H1 (cell line): ENCODE measurements at places on chromosomes 7 and 10. TPM values are rescaled to one million over a fixed set of nuclear protein-coding genes. Genes with fewer than 3 reads are reported as not detected.

- no peak overlapping the region for H3K4me3 ChIP-seq
- no peak for DNase-seq
- no peaks in the 10 kb centered on the region for H3K36me3 ChIP-seq
- H3K27me3 ChIP-seq, result no peaks in the 10 kb centered on the region
- H3K27ac ChIP-seq, result no peak overlapping the region
Measured at GRCh38 chr10:78656417-78657162, 412.2 kb upstream of the ZMIZ1 start.

Gene SPDYE6
- not detected in 2 replicates for total RNA-seq

DNA sequence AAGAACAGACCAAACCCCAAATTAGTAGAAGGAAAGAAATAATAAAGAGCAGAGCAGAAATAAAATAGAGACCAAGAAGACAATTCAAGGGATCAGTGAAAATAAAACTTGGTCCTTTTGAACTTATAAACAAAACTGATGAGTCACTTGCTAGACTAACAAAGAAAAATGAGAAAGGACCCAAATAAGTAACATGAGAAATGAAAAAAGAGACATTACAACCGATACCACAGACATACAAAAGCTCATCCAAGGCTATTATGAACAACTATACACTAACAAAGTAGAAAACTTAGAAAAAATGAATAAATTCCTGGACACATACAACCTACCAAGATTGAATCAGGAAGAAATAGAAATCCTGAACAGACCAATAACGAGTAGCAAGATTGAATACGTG, 414.5 kb downstream of the HTR7 start:
- peaks cover 2% of the 10 kb centered on the region for H3K27me3 ChIP-seq
- no peak overlapping the region for H3K27ac ChIP-seq
- no peak overlapping the region for H3K4me3 ChIP-seq
- no peaks in the 10 kb centered on the region for H3K4me1 ChIP-seq
- no peaks in the 10 kb centered on the region for H3K36me3 ChIP-seq

DNA sequence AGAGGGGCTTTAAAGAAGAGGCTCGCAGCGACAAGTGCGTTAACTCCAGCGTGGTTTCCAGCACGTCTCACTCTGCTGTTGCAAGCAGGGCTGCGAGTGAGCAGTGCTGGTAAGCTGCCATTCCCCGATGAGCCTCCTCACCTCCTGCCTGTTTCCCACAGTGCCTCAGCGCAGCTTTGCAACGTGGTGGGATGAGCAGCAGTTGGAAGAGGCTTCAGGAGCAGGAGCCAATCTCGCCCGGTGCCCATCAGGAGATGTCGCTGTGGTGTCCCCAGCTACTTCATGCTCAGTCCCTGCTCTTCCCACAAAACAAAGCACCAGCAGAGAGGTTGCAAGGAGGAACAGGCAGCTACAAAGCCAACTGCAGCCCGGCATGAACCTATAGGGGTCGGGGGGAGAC, 2.4 kb upstream of the ADARB2 start:
- H3K36me3 ChIP-seq, result no peaks in the 10 kb centered on the region
- no peak overlapping the region for H3K4me3 ChIP-seq
- no peak overlapping the region for H3K27ac ChIP-seq

GRCh38 chr7:107474104-107474521, 4.3 kb downstream of the GPR22 start:
- H3K27ac ChIP-seq, result no peak overlapping the region
- no peak for DNase-seq
- no peaks in the 10 kb centered on the region for H3K27me3 ChIP-seq
- no peak overlapping the region for H3K4me3 ChIP-seq
- no peaks in the 10 kb centered on the region; the same call in 1 of the 2 replicates for H3K4me1 ChIP-seq

DNA sequence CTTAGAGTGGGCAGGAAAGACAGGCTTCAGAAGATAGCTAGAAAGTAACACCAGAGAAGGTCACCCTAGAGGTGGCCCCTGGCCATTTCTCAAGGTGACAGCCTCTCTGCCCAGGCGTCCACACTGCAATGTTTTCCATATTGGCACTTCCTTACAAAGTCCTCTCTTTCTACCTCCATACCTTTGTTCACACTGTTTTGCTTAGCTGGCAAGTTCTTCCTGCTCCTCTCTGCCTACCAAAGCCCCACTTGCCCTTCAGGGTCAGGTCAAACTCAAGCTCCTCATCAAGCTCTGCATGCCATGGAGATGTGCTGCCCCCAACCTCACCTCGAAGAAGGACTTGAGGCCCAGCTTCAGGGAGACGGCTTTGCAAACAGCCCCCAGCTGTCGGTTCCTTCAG, 190.9 kb downstream of the KCNMA1 start:
- H3K27me3 ChIP-seq, result no peaks in the 10 kb centered on the region
- no peaks in the 10 kb centered on the region for H3K36me3 ChIP-seq
- no peak overlapping the region for H3K4me3 ChIP-seq
- no peaks in the 10 kb centered on the region for H3K4me1 ChIP-seq

DNA sequence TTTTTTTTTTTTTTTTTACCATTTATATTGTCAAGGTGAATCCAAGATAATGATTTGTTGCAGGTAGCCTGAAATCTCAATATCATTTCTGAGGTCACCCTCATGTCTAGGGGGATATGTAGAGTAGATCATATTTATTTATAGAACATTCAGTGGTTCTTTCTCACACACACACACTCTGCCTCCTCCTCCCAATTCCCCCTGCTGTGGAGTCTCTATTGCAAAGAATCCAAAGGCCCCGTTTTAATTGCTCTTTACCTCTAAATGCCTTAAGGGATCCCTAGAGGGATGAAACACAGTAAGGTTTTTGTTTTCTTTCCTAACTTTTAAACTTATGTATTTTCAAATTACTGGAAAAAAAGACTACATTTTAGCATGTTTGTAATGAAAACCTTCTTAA, 170.0 kb downstream of the PRKG1 start:
- peaks cover 2% of the 10 kb centered on the region; the same call in 1 of the 2 replicates for H3K4me1 ChIP-seq
- no peak for DNase-seq
- no peak overlapping the region for H3K4me3 ChIP-seq
- H3K36me3 ChIP-seq, result no peaks in the 10 kb centered on the region

- H3K4me3 ChIP-seq, result no peak overlapping the region
- H3K4me1 ChIP-seq, result no peaks in the 10 kb centered on the region
- DNase-seq, result peak; percentile 61
- no peaks in the 10 kb centered on the region for H3K36me3 ChIP-seq
Measured at GRCh38 chr7:104341546-104341945, 13.1 kb downstream of the LHFPL3 start.

Gene COBL
- 36.5 and 40.4 TPM in 2 replicates for total RNA-seq

GRCh38 chr7:21194936-21195335, 232.9 kb upstream of the SP4 start:
- no peak overlapping the region for H3K4me3 ChIP-seq
- H3K4me1 ChIP-seq, result no peaks in the 10 kb centered on the region
- no peak overlapping the region for H3K27ac ChIP-seq
- H3K27me3 ChIP-seq, result no peaks in the 10 kb centered on the region
- no peaks in the 10 kb centered on the region for H3K36me3 ChIP-seq

DNA sequence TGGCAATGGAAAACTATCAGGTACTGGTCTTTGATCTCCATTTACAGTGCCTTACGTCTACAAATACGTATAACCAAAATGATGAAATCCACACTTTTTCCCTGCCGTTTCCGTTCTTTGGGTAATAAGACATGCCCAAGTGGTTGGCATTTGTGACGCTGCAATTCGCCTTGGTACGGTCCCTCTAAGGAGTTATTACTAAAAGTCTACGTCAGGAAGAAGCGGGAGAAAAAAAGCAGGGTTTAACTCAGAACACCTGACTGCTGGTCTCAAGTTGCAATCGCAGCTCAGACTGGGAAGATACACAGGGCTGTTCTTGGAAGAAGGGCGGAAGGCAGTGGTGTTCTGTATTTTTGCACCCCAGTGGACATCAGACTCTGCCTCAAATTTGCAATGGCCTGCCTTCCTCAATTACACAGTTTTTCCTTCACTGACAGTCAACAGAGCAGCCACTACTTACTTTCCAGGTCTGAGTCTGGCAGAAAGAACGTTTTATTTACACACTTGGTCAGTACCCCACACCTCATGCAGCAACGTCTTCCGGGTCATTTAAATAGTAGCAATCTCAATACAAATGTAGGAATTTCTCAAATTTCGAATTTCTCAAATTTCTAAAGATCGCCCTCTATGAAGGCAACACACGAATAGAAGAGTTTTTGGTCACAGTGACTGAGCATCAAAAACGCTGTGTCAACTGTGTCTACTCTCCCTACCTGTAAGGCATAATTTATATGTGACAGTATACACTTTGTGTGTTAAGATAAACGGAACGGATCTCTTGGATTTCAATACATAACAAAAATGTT, 2.1 kb downstream of the BAIAP2L1 start:
- no peaks in the 10 kb centered on the region for H3K27me3 ChIP-seq
- no peak overlapping the region for H3K27ac ChIP-seq
- no peaks in the 10 kb centered on the region for H3K36me3 ChIP-seq
- DNase-seq, result no peak

GRCh38 chr10:12435348-12435747, 86.0 kb downstream of the CAMK1D start:
- no peaks in the 10 kb centered on the region for H3K27me3 ChIP-seq
- H3K4me3 ChIP-seq, result no peak overlapping the region
- no peaks in the 10 kb centered on the region for H3K36me3 ChIP-seq
- no peak overlapping the region for H3K27ac ChIP-seq
- DNase-seq, result no peak

- H3K4me1 ChIP-seq, result peaks cover 6% of the 10 kb centered on the region; the same call in 1 of the 2 replicates
- no peak overlapping the region for H3K4me3 ChIP-seq
- H3K36me3 ChIP-seq, result no peaks in the 10 kb centered on the region
- no peaks in the 10 kb centered on the region; the same call in 1 of the 2 replicates for H3K27me3 ChIP-seq
Measured at GRCh38 chr10:78751716-78752115, 317.1 kb upstream of the ZMIZ1 start.

Gene C10orf105
- 0.48 and 0.73 TPM in 2 replicates for total RNA-seq

GRCh38 chr10:94200146-94200837, 162.4 kb downstream of the NOC3L start:
- no peaks in the 10 kb centered on the region for H3K27me3 ChIP-seq
- DNase-seq, result no peak
- no peaks in the 10 kb centered on the region for H3K4me1 ChIP-seq
- H3K27ac ChIP-seq, result no peak overlapping the region
- no peak overlapping the region for H3K4me3 ChIP-seq

GRCh38 chr7:122528879-122529481, 169.9 kb downstream of the RNF133 start:
- no peak for DNase-seq
- no peak overlapping the region for H3K4me3 ChIP-seq
- no peak overlapping the region for H3K27ac ChIP-seq
- no peaks in the 10 kb centered on the region for H3K4me1 ChIP-seq
- H3K36me3 ChIP-seq, result no peaks in the 10 kb centered on the region

Gene PHKG1
- 0.61 TPM in 1 of 2 replicates, not detected in the other for total RNA-seq

Gene ELOVL3
- 0.31 TPM in 1 of 2 replicates, not detected in the other for total RNA-seq

Gene STEAP1B
- 8.6 and 8.7 TPM in 2 replicates for total RNA-seq

DNA sequence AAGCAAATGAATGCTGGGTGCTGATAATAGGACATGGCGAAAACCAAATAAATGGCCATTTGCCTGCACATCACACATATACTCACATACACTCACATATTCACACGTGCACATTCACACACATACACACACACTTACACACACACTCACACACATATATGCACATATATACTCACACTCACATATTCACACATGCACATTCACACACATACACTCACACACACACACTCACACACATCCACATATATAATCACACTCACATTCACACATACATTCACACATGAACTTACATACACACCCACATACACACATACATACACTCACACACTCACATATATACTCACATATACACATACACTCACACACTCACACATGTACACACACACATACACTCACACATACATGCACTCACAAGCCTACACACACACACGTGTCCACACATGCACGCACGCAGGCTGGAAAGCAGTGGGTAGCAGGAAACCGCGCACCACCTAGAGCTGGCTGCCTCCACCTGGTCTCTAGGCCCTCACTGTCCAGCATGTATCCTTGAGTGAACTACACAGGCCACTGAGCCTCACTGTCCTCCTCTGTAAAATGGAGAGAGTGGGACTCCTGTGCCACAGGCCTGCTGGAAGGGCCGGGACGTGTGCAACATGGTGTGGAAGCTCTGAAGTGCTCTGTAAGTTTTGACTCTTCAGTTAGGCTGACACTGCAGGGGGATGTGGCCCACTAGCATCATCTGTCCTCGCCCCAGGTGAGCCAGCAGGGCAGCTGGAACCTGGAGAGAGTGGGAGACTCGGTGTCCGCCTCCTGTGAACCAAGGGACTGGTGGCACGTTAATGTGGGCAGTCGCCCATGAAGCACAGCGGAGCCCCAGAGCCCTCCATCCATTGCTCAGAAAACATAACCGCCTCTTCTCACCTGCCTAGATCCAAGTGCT, 14.9 kb downstream of the TMEM72 start:
- H3K4me1 ChIP-seq, result no peaks in the 10 kb centered on the region
- no peaks in the 10 kb centered on the region for H3K36me3 ChIP-seq
- H3K27ac ChIP-seq, result no peak overlapping the region

Gene HMX3
- 0.27 TPM in 1 of 2 replicates, not detected in the other for total RNA-seq

GRCh38 chr10:118809357-118810220, 54.8 kb upstream of the CACUL1 start:
- H3K4me1 ChIP-seq, result peaks cover 3% of the 10 kb centered on the region; the same call in 1 of the 2 replicates
- no peaks in the 10 kb centered on the region for H3K27me3 ChIP-seq
- H3K27ac ChIP-seq, result no peak overlapping the region
- no peak overlapping the region for H3K4me3 ChIP-seq
- DNase-seq, result no peak

- no peak overlapping the region for H3K27ac ChIP-seq
- no peaks in the 10 kb centered on the region for H3K27me3 ChIP-seq
- H3K36me3 ChIP-seq, result no peaks in the 10 kb centered on the region
- H3K4me1 ChIP-seq, result no peaks in the 10 kb centered on the region
Measured at GRCh38 chr10:71694039-71694501, 25.5 kb downstream of the C10orf105 start.

Gene AKR1D1
- not detected in 2 replicates for total RNA-seq

- H3K27ac ChIP-seq, result no peak overlapping the region
- DNase-seq, result no peak
- H3K36me3 ChIP-seq, result no peaks in the 10 kb centered on the region
- no peaks in the 10 kb centered on the region for H3K27me3 ChIP-seq
- H3K4me1 ChIP-seq, result no peaks in the 10 kb centered on the region; the same call in 1 of the 2 replicates
Measured at GRCh38 chr7:69042138-69042537, 556.1 kb upstream of the AUTS2 start.

Gene COL17A1
- 0.37 and 1.9 TPM in 2 replicates for total RNA-seq

GRCh38 chr10:71319042-71319799, at the start of gene SLC29A3:
SLC29A3 (plus strand) TSS chr10:71319259; CDS start chr10:71319310, 51 bp downstream.
- H3K27ac ChIP-seq, result peak within 1 kb of the TSS; percentile 11; the same call in 1 of the 2 replicates
- peak within 1 kb of the TSS; percentile 65 for H3K4me3 ChIP-seq
- H3K27me3 ChIP-seq, result no peaks in the 10 kb centered on the region
- peaks cover 11% of the 10 kb centered on the region for H3K36me3 ChIP-seq
- H3K4me1 ChIP-seq, result peaks cover 4% of the 10 kb centered on the region

- no peak for DNase-seq
- no peaks in the 10 kb centered on the region for H3K4me1 ChIP-seq
- no peak overlapping the region for H3K27ac ChIP-seq
- H3K27me3 ChIP-seq, result no peaks in the 10 kb centered on the region
Measured at GRCh38 chr10:34374356-34375045, 440.6 kb downstream of the PARD3 start.

Gene CNNM1
- total RNA-seq, result 0.57 and 0.74 TPM in 2 replicates

GRCh38 chr10:3574451-3574850, 210.6 kb downstream of the KLF6 start:
- no peaks in the 10 kb centered on the region for H3K36me3 ChIP-seq
- H3K27ac ChIP-seq, result no peak overlapping the region
- DNase-seq, result no peak
- H3K27me3 ChIP-seq, result no peaks in the 10 kb centered on the region
- no peak overlapping the region for H3K4me3 ChIP-seq
- H3K4me1 ChIP-seq, result no peaks in the 10 kb centered on the region; the same call in 1 of the 2 replicates
